ENCODE measurements at places on chromosomes 3 and 15.

DNA sequence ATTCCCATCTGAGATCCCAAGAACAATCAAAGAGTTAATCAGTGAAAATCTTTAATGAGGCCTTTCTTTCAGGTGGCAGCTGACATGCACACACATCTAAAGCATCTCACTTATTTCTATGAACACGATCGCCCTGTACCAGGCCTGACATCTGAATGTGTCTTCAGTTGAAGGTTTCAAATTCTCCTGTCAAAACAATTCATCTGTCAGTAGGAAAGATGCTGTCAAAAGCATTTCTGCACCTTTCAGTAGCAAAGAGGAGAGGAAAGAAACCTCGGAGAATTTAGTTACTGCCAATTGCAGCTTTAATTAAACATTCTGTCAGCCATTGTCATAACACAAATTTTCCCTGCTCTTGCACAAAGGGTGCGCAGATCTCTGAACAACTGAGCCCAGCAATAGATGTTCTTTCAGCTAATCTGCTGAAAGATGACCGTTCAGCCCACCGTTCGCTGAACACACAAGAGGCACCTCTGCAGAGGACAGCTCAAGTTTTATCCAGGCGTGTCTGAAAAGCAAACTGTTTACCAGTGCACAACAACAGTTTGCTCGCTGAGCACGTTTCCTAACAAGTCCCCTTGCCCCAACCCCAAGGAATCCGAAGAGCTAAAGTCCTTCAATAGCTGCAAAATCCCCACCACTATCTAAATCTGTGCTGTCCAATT is 34.1 kb downstream of the LRIG1 start:
- H3K4me1 ChIP-seq: peaks cover 29% of the 10 kb centered on the region
- DNase-seq: no peak
- peaks cover 4% of the 10 kb centered on the region for H3K36me3 ChIP-seq
- H3K4me3 ChIP-seq: no peak overlapping the region
- no peaks in the 10 kb centered on the region for H3K27me3 ChIP-seq

GRCh38 chr3:165434516-165434915 is 238.3 kb upstream of the SLITRK3 start:
- no peak overlapping the region for H3K4me3 ChIP-seq
- no peaks in the 10 kb centered on the region for H3K4me1 ChIP-seq
- no peaks in the 10 kb centered on the region for H3K27me3 ChIP-seq
- DNase-seq: no peak

DNA sequence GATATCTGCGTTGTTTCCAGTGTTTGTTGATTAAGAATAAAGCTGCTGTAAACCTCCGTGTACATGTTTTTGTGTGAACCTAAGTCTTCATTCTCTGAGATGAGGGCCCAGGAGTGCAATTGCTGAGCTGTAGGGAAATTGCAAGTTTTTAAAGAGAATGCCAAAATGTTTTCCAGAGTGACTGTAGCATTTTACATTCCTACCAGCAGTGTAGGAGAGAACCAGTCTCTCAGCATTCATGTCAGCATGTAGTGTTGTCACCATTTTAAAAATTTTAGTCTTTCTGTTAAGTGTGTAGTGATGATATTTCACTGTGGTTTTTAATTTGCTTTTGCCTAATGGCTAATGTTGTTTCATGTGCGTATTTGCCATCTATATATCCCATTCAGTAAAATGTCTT is 3.4 kb upstream of the MGLL start:
- H3K27me3 ChIP-seq: peaks cover 61% of the 10 kb centered on the region
- no peak for DNase-seq
- H3K4me1 ChIP-seq: peaks cover 1% of the 10 kb centered on the region
- H3K4me3 ChIP-seq: no peak overlapping the region
- peaks cover 2% of the 10 kb centered on the region for H3K36me3 ChIP-seq

- no peaks in the 10 kb centered on the region for H3K4me1 ChIP-seq
- H3K27ac ChIP-seq: no peak overlapping the region
- DNase-seq: no peak
- no peaks in the 10 kb centered on the region for H3K36me3 ChIP-seq
- H3K27me3 ChIP-seq: no peaks in the 10 kb centered on the region
Observed at GRCh38 chr15:36284911-36285310, 294.5 kb upstream of the CDIN1 start.

DNA sequence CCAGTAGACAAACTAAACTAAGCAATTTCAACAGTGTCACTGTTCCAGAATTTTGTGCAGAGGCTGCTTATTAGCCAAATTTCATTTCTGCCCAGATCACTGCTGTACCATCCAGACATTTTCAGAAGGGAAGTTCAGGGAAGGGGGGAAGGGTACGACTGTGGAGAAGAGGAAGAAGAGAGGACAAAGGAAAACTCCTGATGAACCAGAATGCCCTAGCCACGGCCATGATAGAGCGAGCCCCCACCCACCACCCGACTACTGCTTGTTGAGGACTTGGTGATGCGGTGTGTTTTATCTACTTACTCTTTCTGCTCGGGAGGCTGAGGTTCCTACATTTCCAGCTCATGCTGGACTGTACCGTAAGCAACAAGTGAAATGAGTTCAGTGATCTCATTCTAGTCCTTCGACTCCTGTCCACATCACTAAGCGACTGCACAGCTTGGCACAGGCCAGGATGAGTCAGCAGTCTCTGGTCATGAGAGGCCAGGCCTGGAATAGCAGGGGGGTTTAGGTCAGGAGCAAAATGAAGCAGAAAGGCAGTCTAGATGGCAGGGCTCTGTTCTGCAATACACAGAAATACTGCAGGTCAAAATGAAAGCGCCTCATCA is 330.8 kb downstream of the TIGIT start:
- H3K4me1 ChIP-seq: no peaks in the 10 kb centered on the region
- no peaks in the 10 kb centered on the region for H3K27me3 ChIP-seq
- no peak overlapping the region for H3K4me3 ChIP-seq
- no peak for DNase-seq
- no peaks in the 10 kb centered on the region for H3K36me3 ChIP-seq

DNA sequence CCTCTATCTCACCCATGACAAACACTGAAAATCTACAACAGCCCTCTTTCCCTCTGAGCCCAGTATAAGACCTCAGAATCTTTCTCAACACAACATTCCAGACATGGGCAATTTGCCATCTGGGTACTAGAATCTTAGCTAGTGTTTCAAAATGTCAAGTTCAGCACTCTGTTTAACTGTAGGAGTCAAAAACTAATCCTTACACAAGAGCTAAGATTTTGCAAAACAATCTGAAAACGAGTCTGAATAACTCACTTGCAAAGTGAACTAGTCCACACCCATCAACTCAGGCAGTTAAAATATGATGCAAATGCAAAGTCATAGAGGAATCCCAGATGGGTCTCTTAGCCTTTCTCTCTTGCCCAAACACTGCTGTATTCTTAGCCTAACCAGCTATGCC is 67.8 kb downstream of the GPR176 start:
- no peaks in the 10 kb centered on the region for H3K36me3 ChIP-seq
- H3K4me3 ChIP-seq: no peak overlapping the region
- peaks cover 3% of the 10 kb centered on the region for H3K4me1 ChIP-seq
- no peaks in the 10 kb centered on the region for H3K27me3 ChIP-seq
- no peak for DNase-seq
- H3K27ac ChIP-seq: no peak overlapping the region

DNA sequence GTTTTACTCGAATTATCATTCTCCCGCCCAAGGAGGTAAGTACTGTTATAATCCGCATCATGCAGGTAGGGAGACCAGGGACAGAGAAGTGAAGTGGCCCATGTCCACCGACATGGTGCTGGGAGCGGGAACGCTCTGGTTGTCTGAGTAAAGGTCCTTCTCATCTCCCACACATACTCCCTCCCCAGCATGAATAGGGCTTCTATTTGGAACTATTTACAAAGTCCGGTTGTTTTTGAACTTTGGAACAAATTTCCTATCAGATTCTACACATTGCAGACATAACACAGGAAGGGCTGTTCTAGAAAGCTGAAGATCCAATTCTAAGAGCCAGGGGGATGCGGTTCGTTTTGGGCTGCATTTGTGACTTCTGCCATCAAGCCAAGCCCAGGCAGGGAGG is 94.8 kb upstream of the TLE3 start:
- H3K4me1 ChIP-seq: peaks cover 15% of the 10 kb centered on the region
- no peak for DNase-seq
- no peak overlapping the region for H3K27ac ChIP-seq
- no peaks in the 10 kb centered on the region for H3K36me3 ChIP-seq
- H3K27me3 ChIP-seq: peaks cover 80% of the 10 kb centered on the region

DNA sequence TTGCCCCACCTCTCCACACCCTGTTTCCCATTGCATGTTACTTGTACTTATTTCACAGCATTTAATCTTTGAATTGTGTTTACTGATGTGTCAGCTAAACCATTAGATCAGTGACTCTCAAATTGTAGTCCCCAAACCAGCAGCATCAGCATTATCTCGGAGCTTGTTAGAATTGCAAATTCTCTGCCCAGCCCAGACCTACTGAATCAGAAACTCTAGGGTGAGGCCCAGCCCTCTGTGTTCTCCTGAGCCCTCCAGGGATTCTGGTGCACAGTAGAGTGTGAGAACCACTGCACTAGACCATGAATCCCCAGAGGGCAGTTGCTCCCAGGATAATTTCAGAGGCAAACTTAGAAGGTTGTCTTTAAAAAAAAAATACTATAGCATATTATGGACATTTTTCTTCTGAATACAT is 13.0 kb downstream of the PLD1 start:
- no peaks in the 10 kb centered on the region for H3K27me3 ChIP-seq
- H3K36me3 ChIP-seq: peaks cover 2% of the 10 kb centered on the region
- H3K27ac ChIP-seq: no peak overlapping the region
- peaks cover 15% of the 10 kb centered on the region for H3K4me1 ChIP-seq
